Progenitor cell of endocrine pancreas (in vitro differentiated cells): ENCODE measurements at places on chromosomes 1 and 21. TPM values are rescaled to one million over a fixed set of nuclear protein-coding genes. Genes with fewer than 3 reads are reported as not detected.

Gene DNALI1
- 72.1 and 75.4 TPM in 2 replicates for total RNA-seq

Gene CACYBP
- total RNA-seq: 91.5 and 116 TPM in 2 replicates

- DNase-seq: no peak
Measured at GRCh38 chr1:18607289-18607760, 23.3 kb upstream of the PAX7 start.

Gene GBP3
- total RNA-seq: not detected in 2 replicates

- DNase-seq: no peak
Measured at GRCh38 chr1:167371030-167371429, 147.3 kb downstream of the CD247 start.

- no peak for DNase-seq
Measured at GRCh38 chr1:63864224-63864641, 90.4 kb downstream of the ROR1 start.

DNA sequence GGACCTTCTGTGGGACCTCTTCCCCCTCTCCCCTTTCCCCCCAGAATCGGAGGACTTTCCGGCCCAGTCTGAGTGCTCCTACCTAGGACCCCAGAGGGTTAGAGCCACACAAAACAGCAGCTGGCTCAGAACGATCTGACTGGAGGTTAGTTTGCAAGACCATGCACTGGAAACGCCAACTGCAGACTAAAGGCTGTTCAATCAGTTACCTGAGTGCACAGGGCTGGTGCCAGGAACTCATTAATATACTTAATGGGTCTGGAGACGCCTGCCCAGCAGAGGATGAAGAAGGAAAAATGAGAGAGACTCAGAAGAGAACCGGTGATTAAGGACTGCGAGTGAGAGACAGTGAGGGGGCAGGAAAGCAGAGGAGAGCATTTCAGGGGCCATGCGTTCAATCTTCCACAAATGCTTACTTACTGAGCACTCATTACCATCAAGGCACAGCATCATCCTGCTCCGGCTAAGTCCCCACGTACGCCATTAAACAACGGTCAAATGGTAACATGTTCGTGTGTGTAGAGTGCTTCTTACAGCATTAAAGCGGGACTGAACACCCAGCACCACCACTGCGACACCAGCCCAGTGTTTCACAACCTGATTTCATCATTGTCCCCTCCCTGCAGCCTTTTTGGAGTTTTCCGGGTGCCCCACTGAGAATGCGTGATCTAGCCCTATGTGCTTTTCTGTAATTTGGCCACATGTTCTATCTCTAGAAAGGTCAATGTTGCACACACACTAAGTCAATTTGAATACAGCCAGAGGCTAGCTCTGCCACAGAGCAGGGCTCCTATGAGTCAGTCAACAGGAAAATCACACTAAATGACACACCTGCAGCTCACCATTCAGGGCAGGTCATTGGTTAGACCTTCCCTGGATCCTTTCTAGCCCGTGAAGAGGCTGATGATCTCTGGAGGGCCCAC is 7.6 kb downstream of the ENO1 start:
- no peak for DNase-seq

Gene SPATA46
- not detected in 2 replicates for total RNA-seq
